Occipital lobe (tissue), 3 donors: ENCODE measurements at places on chromosomes 13 and 19. TPM values are rescaled to one million over a fixed set of nuclear protein-coding genes. Genes with fewer than 3 reads are reported as not detected.

Gene QPCTL
- 8.0 TPM for total RNA-seq

DNA sequence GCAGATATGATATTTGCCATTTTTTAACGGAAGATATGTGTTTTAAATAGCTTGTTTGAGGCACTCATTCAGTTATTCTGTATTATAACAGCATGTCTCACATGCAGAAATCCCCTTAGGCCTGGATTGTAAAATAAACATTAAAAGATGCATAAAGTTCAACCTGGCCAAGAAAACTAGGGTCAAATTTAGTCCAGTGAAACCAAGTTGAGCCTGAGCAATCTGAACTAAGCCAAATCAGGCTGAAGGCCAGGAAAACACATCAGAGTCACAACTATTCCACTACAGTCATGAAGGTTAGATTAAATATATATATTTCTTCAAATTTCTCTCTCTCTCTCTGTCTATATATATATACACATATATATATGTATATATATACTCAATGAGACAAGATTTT lies 504.8 kb downstream of the SLITRK1 start:
- no peak for DNase-seq

Gene ZNF730
- total RNA-seq = 21.5 TPM

- DNase-seq = no peak
Observed at GRCh38 chr13:78035500-78035899, 116.9 kb upstream of the EDNRB start.

DNA sequence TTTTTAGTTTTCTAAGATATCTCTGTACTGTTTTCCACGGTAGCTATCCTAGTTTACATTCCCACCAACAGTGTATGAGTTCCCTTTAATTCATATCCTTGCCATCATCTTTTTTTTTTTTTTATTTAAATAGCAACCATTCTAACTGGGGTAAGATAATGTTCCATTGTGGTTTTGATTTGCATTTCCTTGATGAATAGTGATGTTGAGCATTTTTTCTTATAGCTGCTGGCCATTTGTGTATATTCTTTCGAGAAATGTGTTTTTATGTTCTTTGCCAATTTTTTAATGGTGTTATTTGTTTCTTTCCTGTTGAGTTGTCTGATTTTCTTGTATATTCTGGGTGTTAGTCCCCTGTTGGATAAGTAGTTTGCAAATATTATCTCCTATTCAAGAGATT lies 454.8 kb downstream of the DACH1 start:
- DNase-seq = no peak

Gene LIM2
- not detected for total RNA-seq

DNA sequence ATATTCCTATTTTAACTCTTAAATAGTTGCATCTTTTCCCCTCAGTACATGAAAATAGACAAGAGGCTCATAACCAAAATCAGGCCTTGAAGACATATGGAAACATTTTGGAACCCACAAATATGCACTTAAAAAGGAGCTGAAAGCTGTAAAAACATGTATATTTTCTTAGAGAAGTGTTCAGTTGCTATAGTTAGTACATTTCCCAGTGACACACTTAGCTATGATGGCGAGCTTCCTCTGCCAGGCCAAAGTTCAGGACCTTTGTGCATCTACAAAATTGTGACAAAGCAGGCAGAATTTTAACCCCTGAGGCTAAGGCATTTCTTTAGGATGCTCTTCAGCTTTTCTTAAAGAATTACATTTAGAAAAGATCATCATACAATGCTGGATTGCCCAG lies 54.5 kb downstream of the RCBTB2 start:
- DNase-seq = no peak

Gene OR7D2
- not detected for total RNA-seq

Gene TNFSF9
- total RNA-seq = 2.2 TPM

Gene SPART
- total RNA-seq = 31.4 TPM

DNA sequence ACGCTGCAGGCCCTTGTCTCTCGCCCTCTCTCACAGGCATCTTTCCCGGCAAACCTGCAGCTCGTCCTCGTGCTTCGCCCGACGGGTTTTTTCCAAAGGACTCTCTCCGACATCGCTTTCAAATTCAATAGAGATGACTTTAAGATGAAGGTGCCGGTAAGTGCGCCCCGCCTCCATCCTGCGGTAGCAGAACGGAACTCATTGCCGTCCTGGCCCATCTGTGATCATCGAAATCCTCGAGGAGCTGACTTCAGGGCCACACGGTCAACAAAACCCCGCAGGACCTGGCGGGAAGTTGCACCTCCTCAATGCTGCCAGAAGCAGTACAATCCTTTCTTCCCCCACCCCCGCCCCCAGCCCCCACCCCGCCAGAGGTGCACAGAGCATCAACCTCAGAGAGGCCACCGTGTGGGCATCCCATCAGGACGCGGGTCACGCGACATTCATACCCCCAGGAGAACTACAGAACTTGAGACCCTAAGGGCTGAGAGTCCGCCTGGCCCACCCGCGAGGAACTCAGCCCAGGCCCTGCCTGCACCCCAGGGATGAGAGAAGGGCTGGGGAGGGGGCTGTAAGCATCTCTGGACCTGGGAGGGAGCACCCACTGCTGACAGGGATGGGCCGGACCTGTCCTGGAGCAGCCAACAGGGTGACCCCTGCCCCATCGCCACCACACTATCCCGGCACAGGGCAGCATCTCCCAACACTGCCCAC lies 44.9 kb upstream of the F7 start:
- no peak for DNase-seq

Gene TNNT1
- total RNA-seq = not detected

Gene TNFSF13B
- total RNA-seq = 0.78 TPM

- no peak for DNase-seq
Observed at GRCh38 chr19:2302319-2303210, 5.4 kb downstream of the LINGO3 start.

GRCh38 chr19:34317311-34317927 lies 47.6 kb upstream of the GPI start:
- DNase-seq = no peak
